Activated T-cell treated with anti-CD3 and anti-CD28 coated beads, Interleukin-2, amount 50 U/mL, for 72 hours (primary cell): ENCODE measurements at places on chromosomes 12 and 14.

DNA sequence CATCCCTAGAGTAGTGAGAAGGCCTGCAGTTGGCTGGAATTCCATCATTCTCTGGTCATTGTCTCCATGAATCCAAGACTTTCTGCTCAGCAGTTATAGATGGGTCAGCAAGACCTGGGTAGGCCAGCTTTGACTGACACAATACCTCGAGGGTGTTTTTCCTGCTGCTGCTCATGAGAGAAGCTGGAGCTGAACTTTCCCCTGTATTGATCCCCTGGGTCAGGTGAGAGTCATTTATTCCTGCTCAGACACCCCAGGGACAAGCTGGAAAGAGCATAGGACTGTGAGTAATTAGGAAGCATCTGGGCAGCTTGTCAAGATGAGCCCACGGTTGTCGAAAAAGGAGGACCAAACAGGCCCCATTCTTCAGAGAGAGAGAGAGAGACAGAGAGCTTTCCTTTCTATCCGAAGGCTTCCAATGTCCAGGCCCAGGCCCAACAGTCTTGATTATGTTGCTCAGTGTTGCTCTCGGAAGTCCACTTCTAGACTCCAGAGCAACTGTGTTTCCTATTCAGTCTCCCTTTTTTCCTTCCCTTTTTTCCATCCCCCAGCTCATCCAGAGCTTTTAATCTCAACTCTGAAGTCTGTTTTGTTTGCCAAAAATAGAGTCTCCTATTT is 131.1 kb downstream of the SLC8A3 start:
- no peak for DNase-seq

- no peak for DNase-seq
These were observed 311.9 kb downstream of the DAD1 start for GRCh38 chr14:22276913-22277816.

GRCh38 chr12:2154050-2154449 is 101.3 kb downstream of the CACNA1C start:
- no peak for DNase-seq

DNA sequence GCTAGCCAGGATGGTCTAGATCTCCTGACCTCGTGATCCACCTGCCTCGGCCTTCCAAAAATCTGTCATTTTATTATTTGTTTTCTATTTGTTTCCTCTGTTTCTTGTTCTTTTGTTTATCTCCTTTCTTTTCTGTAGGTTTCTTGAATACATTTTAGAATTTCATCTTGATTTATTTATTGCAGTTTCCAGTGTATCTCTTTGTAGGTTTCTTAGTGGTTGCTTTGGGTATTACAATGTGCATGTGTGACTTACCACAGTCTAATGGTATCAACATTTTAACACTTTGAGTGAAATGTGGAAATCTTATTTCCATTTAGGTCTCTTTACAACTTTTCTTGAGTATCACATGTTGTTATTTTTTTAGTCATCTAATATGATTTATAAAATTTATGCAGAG is 29.9 kb upstream of the MUCL1 start:
- no peak for DNase-seq

GRCh38 chr14:44982594-44982993 is 20.6 kb downstream of the TOGARAM1 start:
- no peak for DNase-seq

DNA sequence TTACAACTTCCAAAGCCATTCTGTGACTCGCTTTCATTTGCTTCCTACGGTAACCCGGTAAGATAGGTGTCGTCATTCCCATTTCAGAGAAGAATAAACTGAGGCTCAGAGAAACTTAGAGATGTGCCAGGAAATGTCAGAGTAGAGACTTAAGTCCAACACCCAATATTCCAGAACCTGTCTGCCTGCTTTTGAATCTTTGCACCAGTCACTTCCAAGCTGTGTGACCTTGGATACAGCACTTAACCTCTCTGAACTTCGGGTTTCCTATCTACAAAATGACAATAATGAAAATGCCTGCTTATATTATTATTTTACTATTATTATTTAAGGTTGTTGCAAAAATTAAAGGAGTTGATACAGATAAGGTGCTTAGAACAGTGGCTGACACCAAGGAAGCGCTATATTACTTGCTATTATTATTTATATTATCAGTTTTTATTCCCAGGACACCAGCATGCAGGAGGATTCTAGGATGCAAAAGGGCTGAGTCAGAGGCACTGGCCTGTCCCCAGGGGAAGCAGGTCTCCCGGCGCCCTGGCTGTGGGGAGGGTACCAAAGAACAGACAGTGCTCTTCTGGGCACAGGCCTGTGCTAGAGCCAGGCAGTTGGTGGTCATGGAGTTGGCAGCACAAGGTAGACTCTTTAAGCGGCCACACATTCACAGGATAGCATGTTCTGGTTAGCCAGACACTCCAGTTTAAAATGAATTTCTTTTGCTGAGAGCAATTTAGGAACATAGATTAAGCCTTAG is 5.4 kb downstream of the HSPB8 start:
- DNase-seq, result no peak

- DNase-seq, result no peak
These were observed 1.8 kb upstream of the RNU7-1 start for GRCh38 chr12:6941782-6942181.

DNA sequence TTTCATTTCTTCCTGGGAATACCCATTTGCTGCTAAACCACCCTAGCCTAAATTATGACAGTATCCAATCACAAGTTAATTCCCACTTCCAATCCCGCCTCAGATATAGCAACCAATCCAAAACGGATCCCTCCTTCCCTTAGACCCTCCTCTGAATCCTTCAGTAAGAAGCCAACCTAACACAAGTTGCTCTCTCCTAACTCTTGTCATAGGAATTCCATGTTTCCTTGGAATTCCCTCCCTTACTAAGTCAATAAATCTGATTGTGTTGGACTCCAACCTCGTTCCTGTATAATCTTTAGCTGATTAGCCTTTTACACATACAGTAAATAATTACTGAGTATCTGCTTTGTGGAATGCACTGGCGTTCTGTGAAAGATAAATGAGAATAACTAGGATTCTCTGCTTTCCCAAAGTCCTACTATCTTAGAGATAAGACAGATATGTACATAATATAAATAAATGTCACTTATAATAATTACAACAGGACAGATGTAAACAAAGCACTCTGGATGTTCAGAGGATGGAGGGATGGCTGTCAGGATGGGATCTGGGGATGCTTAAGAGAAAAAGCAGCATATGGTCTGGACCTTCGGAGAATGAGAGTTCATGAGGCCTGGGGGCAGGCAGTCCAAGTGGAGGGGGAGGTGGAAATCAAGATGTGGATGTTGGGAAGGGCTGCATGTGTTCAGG is 185.8 kb upstream of the SOX5 start:
- DNase-seq, result no peak
